ENCODE measurements at places on chromosomes 5 and 9.

GRCh38 chr5:127746756-127747155, 43.6 kb downstream of the CCDC192 start:
- DNase-seq: no peak

- no peak for DNase-seq
Measured at GRCh38 chr5:77960863-77961396, 184.8 kb upstream of the TBCA start.

GRCh38 chr9:107691664-107692063, 202.1 kb upstream of the KLF4 start:
- DNase-seq: no peak

- no peak for DNase-seq
Measured at GRCh38 chr9:71243951-71244350, 122.5 kb upstream of the TRPM3 start.

GRCh38 chr9:20563917-20564316, 58.4 kb downstream of the MLLT3 start:
- DNase-seq: no peak

All from right hindlimb (tissue), 1 donor.